HT-29 (cell line): ENCODE measurements at places on chromosomes 5 and 9.

- DNase-seq: no peak
Observed at GRCh38 chr5:94316916-94317838, 301.2 kb downstream of the KIAA0825 start.

DNA sequence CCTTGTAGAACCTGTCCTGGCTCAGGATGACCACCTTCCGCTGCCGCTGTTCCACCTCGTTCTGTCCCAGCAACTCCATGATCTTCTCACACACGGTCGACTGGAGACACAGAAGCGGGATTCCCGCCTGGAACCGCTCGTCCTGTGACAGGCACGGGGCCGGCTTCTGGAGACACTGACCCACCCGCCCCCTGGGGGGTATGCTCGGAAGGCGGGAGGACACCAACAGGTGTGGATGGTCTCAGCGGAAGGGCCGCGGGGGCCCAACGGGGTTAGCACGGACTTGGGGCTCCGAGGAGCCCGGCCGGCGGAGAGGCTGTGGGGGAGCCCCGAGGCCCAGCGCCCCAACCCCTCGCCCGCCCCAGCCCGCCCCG is 530 bp downstream of the UCK1 start:
- peak; percentile 57 for DNase-seq

DNA sequence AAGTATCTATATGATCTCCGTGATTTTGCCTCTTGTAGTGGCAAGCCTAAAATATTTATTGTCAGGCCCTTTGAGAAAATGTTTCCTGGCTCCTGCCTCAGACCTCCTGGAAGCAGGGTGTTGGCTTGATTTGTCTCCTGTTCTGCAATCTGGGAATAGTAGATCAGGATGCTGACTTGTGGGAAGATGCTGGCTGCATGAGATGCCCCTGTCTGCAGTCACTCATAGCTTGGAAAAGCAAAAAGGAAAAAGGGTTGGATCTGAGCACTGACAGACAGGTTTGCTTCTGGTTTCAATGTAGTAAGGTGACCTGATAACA is 16.7 kb downstream of the TJP2 start:
- no peak for DNase-seq

- no peak for DNase-seq
Observed at GRCh38 chr5:135246923-135247795, 151.9 kb downstream of the MACROH2A1 start.

GRCh38 chr5:135456238-135457099 is 4.3 kb upstream of the TIFAB start:
- DNase-seq: no peak

DNA sequence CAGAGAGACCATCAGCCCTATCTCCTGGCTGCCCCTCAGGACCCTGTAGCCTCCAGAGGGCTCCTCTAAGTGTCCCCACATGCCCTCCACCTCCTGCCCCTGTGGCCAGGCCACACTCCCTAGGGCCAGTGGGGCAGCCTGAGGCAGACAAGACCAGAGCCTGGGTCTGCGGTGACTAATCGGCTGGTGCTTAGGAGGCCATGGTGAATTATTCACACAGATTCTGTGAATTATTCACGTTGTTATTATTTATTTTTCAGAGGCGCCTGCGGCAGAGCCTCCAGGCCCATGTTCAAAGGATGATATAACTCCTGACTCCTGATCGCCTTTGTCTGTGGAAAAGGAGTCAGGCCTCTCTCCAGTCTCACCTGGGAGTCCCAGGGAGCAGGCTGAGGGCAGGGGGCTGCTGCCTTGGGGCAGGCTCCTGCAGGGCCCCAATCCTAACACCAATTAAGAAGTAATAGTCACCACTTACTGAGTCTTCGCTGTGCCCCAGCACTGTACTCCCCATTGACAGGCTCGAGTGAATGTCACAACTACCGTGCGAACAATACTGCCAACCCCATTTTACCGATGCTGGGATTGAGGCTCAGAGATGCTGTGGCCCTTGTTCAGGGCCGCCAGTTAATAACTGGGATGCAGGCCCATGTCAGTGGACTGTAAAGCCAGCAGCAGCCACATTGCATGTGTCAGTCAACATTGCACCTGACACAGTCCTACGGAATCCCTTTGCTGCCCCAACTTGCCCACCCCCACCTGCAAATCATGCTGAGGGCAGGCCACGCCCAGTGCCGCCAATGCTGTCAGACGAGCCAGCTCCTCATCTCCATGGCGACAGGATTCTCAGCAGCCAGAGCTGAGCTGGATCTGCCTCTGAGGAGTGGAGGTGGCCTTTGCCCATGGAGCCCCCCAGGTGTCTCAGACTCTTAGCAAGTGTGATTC is 94.9 kb downstream of the PCDH1 start:
- no peak for DNase-seq

DNA sequence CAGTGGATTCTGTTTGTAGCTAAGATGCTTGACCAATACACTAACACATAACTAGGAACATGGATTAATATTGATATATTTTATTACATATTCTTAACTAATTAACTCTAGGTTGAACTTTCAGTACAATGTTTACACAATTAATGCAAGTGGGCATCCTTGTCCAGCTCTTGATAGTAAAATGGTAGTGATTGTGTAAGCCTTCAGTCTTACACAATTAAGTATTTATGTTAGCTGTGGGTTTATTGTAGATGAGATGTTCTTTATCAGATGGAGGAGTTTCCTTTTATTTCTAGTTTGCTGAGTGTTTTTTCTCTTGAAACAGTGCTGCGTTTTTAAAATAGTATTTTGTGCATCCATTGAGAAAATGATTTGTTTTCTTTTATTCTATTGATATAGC is 1210.8 kb downstream of the CDH12 start:
- DNase-seq: no peak

GRCh38 chr5:116799401-116799800 is 224.8 kb upstream of the SEMA6A start:
- DNase-seq: no peak

GRCh38 chr5:3031733-3032378 is 280.4 kb upstream of the IRX2 start:
- no peak for DNase-seq

- DNase-seq: no peak
Observed at GRCh38 chr9:130448035-130448624, 3.4 kb downstream of the ASS1 start.

DNA sequence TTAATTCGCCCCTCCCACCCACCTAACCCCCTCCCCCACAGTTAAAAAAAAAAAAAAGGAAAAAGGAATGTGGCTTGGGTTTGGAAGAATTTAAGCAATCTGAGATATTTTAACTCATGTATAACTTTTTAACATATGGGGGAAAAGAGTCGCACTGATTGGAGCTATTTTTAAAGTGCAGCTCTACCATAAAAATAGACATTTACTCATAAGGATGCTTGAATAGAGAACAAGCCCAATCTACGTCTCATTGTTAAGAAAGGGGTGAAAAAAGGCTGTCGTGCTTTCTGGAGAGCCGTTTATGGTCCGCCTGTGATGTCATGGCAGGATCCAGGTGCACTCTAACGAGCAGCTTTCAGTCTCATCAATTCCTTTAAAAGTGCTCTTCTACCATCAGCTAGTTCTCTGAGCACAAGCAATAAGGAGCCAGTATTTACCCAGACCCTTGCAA is 142.4 kb downstream of the ELAVL2 start:
- no peak for DNase-seq

DNA sequence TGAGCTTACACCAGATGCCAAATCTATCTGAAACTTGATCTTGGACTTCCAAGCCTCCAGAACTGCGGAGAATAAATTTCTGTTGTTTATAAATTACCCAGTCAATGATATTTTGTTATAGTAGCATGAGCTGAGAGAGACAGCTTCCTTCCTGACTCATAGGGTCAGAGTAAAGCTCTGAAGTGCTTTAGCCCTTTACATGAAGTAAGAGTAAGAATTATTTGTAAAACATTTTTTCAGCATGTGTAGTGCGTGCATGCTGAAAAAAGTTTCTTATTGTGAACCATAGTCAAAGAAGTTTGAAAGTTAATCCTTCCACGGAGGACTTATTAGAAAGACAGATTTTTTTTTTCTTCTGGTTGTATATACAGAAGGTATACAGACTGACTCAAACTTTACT is 172.4 kb downstream of the DMRT2 start:
- no peak for DNase-seq

DNA sequence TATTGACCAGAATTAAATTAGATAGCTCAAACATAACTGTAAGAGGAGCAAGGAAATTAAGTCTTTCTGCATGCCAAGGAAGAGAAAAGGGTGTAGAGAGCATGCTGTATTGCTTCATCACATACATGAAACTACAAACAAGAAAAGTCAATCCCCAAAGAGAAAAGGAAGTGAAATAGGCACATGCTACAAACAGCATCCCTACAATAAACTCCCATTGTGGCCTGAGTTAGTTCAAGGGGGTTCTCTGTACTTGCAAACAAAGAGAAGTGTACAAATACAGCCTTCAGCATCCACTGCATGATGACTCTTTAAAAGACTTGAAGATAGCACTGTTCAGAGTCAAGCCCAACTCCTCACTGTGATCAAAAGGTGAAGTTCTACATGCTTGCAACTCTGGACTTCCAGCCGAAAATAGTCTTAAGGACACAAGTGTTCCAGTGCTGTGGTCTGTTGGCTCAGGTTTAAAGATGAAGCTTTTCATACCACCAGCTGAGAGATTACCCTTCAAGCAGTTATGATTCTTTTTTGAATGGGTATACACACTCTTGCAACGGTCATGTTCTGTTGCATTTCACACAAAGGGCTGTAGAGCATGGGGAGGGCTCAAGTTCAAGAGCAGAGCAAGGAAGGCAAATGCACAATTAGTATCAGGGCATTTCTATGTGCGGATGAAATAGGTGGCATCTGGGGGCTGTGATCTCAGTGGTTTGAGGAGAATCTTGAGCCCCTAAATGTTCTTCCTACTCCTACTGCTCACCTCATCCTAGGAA is 534.5 kb downstream of the EBF1 start:
- no peak for DNase-seq

DNA sequence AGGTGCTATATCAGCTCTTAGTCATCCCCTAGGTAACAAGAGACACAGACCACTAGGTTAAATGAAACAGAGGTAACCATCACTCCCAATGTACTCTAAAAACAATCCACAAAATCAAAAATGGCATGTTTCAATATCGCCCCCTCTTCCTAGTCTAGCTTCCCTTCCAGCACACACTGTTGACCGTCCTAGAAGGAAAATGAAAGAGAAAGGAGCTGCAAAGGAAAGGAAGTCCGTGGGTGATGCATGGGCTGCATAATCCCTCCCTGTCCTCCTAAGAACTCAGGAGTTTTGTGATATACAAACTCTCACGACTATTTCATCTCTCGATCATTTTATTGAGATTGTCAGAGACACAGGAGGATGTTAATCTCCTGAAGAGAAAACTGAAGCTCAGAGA is 101.6 kb downstream of the RFK start:
- DNase-seq: no peak

DNA sequence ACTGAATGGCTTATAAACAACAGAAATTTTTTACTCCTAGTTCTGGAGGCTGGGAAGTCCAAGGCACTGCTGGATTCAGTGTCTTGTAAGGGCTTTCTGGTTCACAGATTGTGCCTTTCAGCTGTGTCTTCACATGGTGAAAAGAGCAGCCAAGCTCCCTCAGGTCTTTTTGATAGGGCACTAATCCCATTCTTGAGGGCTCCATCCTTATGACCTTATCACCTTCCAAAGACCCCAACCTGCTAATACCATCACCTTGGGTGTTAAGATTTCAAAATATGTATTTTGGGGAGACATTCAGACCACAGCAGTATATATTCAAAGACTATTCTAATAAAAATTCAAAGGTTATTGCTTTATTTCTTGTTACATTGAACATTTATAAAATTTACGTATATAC is 16.5 kb upstream of the POC5 start:
- no peak for DNase-seq

DNA sequence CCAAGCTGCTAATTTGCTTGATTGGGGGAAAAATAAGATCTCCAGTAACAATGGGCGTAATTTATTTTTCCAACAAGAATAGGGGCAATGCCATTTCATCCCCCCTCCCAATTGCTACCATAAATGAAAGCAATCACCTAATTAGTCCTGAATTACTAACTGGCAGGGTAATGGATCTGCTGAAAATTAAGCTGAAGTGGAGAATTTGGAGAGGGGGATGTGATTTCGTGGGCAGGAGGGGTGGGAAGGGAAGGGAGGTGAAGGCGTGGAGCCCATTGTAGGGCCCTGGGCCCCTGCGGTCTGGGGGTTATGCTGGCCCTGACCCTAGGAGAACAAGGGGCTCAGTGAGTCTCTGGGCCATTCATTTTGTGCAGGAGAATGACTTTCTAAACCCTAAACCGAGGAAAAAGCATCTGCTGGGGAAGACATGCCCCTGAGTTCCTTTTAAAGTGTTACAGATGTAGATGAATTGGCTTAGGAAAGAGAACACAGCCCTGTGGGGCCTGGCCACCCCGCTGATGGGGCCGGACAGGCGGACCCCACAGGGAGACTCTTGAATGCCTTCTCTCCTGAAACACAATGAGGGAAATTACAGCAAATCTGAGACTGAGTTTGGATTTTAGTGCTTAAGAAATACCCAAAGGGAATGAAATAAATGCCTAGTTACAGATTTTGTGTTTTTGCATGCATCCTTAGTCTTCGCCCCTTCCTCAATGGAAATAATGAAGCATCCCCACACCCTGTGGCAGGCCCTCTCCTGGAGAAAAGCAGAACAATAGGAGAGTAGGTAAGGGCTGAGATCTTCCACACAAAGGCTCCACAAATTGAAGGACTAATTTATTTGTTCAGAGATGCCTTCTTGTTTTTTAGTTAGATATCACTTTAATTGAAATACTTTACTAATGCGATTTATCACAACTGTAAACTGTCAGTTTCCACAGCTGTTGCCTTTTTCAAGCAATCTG is 143.2 kb downstream of the PSAT1 start:
- DNase-seq: no peak

DNA sequence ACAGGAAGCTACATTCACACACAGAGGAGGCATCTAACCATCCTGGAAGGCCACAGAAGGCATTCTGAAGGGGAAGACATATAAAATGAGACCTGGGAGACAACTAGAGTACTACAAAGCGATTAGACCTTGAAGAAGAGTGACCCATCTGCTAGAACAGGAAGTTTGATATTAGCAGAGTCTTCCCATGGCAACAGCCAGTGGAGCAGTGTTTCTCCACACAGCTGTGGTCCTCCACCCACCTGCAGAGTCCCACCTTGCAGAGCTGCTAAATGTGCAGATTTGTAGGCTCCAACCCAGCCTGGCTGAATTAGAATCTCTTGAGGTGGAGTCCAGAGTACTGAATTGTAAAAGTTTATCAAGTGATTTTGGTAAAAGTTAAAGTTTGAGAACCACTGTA is 267.0 kb downstream of the CETN3 start:
- no peak for DNase-seq

- no peak for DNase-seq
Observed at GRCh38 chr9:129415942-129416651, 204.8 kb downstream of the C9orf50 start.

DNA sequence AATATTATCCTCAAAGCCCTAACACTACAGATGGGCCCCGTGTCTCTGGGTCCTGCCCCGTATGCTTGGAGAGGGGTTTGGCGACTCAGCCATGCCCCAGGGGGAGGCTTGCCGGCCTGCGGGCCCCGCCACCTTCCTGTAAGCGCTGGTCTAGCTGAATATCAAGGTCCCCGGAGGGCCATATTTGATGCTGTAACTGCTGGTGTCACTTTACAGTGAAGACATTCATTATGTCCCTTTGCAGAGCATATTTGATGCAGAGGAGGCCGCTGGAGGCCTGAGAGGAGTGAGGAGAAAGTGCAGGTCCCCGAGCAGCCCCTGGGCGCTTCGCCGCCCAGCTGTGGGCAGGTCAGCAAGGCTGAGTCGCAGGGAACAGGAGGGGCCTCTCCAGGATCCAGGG is 16.8 kb downstream of the IRX4 start:
- no peak for DNase-seq

GRCh38 chr5:68273717-68274409 is 58.3 kb downstream of the PIK3R1 start:
- no peak for DNase-seq
